ENCODE measurements at places on chromosomes 11 and 22.

- no peaks in the 10 kb centered on the region for H3K4me1 ChIP-seq
- H3K36me3 ChIP-seq, result no peaks in the 10 kb centered on the region
- no peak overlapping the region for H3K4me3 ChIP-seq
- no peak overlapping the region for H3K27ac ChIP-seq
These were observed 21.6 kb upstream of the SLC22A12 start for GRCh38 chr11:64569300-64569970.

- H3K27ac ChIP-seq, result no peak overlapping the region
- H3K4me3 ChIP-seq, result no peak overlapping the region
- H3K27me3 ChIP-seq, result no peaks in the 10 kb centered on the region
- H3K4me1 ChIP-seq, result no peaks in the 10 kb centered on the region
- no peak for DNase-seq
- peaks cover 100% of the 10 kb centered on the region for H3K36me3 ChIP-seq
These were observed 87.2 kb downstream of the BTBD10 start for GRCh38 chr11:13375798-13376197.

DNA sequence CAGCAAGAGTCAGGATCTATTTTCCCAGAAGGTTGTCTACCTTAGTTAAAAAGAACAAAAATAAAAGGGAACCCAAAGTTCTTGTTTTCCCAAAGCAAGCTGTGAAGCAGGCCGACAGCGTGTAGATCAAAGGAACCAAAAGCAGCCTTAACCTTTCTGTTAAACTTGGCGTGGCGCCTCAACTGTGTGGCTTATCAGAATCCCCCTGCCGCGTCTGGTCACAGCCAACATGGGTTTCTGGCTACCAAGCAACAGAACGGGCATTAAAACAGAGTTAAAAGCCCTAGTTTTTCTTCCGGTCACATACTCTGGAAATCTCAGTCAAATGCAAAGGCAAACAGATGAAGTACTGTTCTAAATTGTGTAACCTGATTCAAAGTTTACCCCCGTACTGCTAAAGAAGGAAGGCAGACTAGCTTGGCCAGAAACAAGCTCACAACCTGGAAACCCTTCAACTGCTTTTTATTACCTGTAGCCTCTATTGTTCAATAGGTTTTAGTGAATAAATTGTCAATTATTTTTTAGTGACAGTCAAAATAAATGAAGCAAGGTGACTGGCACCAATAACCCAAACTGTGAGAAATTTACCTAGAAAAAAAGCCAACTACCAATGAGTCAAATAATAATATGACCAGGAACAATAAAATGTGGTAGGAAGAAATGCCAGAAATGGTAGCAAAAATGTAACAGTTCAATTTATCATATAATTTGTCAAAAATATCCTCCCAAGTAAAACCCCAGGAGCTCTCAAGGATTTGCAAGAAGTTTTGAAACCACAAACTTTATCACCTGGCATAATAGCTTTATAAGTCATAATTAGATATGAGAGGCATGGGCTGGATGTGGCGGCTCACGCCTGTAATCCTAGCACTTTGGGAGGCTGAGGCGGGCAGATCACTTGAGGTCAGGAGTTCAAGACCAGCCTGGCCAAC, 21.4 kb downstream of the CHKA start:
- H3K27me3 ChIP-seq, result no peaks in the 10 kb centered on the region
- no peaks in the 10 kb centered on the region for H3K36me3 ChIP-seq
- H3K27ac ChIP-seq, result peak overlapping the region; percentile 49
- peak; percentile 42 for DNase-seq
- no peaks in the 10 kb centered on the region for H3K4me1 ChIP-seq

GRCh38 chr11:18761741-18762140, 29.9 kb downstream of the PTPN5 start:
- H3K4me3 ChIP-seq, result no peak overlapping the region
- H3K27ac ChIP-seq, result no peak overlapping the region
- no peaks in the 10 kb centered on the region for H3K27me3 ChIP-seq
- no peaks in the 10 kb centered on the region for H3K36me3 ChIP-seq
- no peaks in the 10 kb centered on the region for H3K4me1 ChIP-seq

GRCh38 chr11:72918851-72919250, 104.6 kb downstream of the ATG16L2 start:
- H3K4me1 ChIP-seq, result no peaks in the 10 kb centered on the region
- no peak overlapping the region for H3K4me3 ChIP-seq
- H3K36me3 ChIP-seq, result peaks cover 10% of the 10 kb centered on the region
- H3K27me3 ChIP-seq, result no peaks in the 10 kb centered on the region

- H3K27ac ChIP-seq, result no peak overlapping the region
- no peaks in the 10 kb centered on the region for H3K4me1 ChIP-seq
- DNase-seq, result no peak
These were observed 453.0 kb upstream of the LUZP2 start for GRCh38 chr11:24043842-24044241.

DNA sequence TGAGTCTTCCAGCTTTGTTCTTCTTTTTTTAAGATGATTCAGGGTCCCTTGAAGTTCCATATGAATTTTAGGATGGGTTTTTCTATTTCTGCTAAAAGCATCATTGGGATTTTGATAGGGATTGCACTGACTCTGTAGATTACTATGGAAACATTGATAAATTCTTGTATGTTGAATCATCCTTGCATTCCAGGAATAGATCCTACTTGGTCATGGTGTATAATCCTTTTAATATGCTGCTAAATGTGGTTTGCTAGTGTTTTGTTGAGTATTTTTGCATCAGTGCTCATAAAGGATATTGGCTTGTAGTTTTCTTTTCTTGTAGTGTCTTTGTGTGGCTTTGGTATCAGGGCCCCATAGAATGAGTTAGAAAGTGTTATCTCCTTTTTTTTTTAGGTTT, 34.9 kb upstream of the PHOX2A start:
- H3K27ac ChIP-seq, result no peak overlapping the region
- H3K4me3 ChIP-seq, result no peak overlapping the region
- no peaks in the 10 kb centered on the region for H3K4me1 ChIP-seq
- no peaks in the 10 kb centered on the region for H3K27me3 ChIP-seq
- no peak for DNase-seq

- no peaks in the 10 kb centered on the region for H3K4me1 ChIP-seq
- no peak overlapping the region for H3K4me3 ChIP-seq
- H3K27ac ChIP-seq, result no peak overlapping the region
- H3K36me3 ChIP-seq, result no peaks in the 10 kb centered on the region
- no peak for DNase-seq
These were observed 803.2 kb downstream of the TBC1D22A start for GRCh38 chr22:47565607-47566006.

- no peaks in the 10 kb centered on the region for H3K27me3 ChIP-seq
- DNase-seq, result no peak
- no peak overlapping the region for H3K27ac ChIP-seq
- H3K4me3 ChIP-seq, result no peak overlapping the region
- no peaks in the 10 kb centered on the region for H3K36me3 ChIP-seq
- H3K4me1 ChIP-seq, result no peaks in the 10 kb centered on the region
These were observed 1496.5 kb downstream of the FAM181B start for GRCh38 chr11:81237139-81237538.

GRCh38 chr22:38311323-38311620, 6.0 kb downstream of the CSNK1E start:
- no peak overlapping the region for H3K27ac ChIP-seq
- no peaks in the 10 kb centered on the region for H3K27me3 ChIP-seq
- H3K4me1 ChIP-seq, result peaks cover 34% of the 10 kb centered on the region
- DNase-seq, result no peak
- no peak overlapping the region for H3K4me3 ChIP-seq

GRCh38 chr11:65606876-65607613, 7.0 kb downstream of the MAP3K11 start:
- peaks cover 79% of the 10 kb centered on the region for H3K36me3 ChIP-seq
- H3K27ac ChIP-seq, result no peak overlapping the region
- peaks cover 29% of the 10 kb centered on the region for H3K4me1 ChIP-seq
- H3K4me3 ChIP-seq, result no peak overlapping the region
- no peak for DNase-seq
- no peaks in the 10 kb centered on the region for H3K27me3 ChIP-seq

- no peaks in the 10 kb centered on the region for H3K27me3 ChIP-seq
- H3K36me3 ChIP-seq, result no peaks in the 10 kb centered on the region
- no peak overlapping the region for H3K27ac ChIP-seq
These were observed 61.1 kb downstream of the ST3GAL4 start for GRCh38 chr11:126416542-126417090.

- H3K36me3 ChIP-seq, result no peaks in the 10 kb centered on the region
- no peak overlapping the region for H3K4me3 ChIP-seq
- peaks cover 5% of the 10 kb centered on the region for H3K4me1 ChIP-seq
- no peak for DNase-seq
These were observed 88.3 kb upstream of the PARVA start for GRCh38 chr11:12288931-12289666.

Data from naive thymus-derived CD4-positive, alpha-beta T cell (primary cell).